ENCODE measurements at places on chromosomes 13 and 19. TPM values are rescaled to one million over a fixed set of nuclear protein-coding genes. Genes with fewer than 3 reads are reported as not detected.

FLT3LG gene
- polyA plus RNA-seq = 7.2 TPM

IL27RA gene
- polyA plus RNA-seq = 1.3 TPM

NAPA gene
- polyA plus RNA-seq = 110 TPM

PTPRH gene
- polyA plus RNA-seq = 0.10 TPM

YIPF2 gene
- polyA plus RNA-seq = 37.3 TPM

ING1 gene
- polyA plus RNA-seq = 8.3 TPM

FCAR gene
- polyA plus RNA-seq = not detected

HCN2 gene
- polyA plus RNA-seq = 1.4 TPM

SMAD9 gene
- 0.51 TPM for polyA plus RNA-seq

SIAH3 gene
- 0.02 TPM for polyA plus RNA-seq

HDGFL2 gene
- 23.3 TPM for polyA plus RNA-seq

MAB21L1 gene
- polyA plus RNA-seq = 0.13 TPM

PSG7 gene
- not detected for polyA plus RNA-seq

ZNF132 gene
- 0.89 TPM for polyA plus RNA-seq

MUC16 gene
- 0.04 TPM for polyA plus RNA-seq

UGGT2 gene
- polyA plus RNA-seq = 3.2 TPM

DACH1 gene
- polyA plus RNA-seq = 0.16 TPM

DYRK1B gene
- polyA plus RNA-seq = 13.0 TPM

TMEM86B gene
- polyA plus RNA-seq = 2.3 TPM

GNA15 gene
- polyA plus RNA-seq = 135 TPM

C19orf73 gene
- 5.4 TPM for polyA plus RNA-seq

FXYD1 gene
- polyA plus RNA-seq = 13.2 TPM

NCAN gene
- polyA plus RNA-seq = 0.01 TPM

ARL11 gene
- 2.0 TPM for polyA plus RNA-seq

ZNF524 gene
- 24.6 TPM for polyA plus RNA-seq

RNF17 gene
- not detected for polyA plus RNA-seq

ZNF441 gene
- polyA plus RNA-seq = 2.2 TPM

FOXA3 gene
- polyA plus RNA-seq = 0.10 TPM

ACER1 gene
- 7.4 TPM for polyA plus RNA-seq

COMP gene
- polyA plus RNA-seq = 4.0 TPM

UPF3A gene
- 32.1 TPM for polyA plus RNA-seq

ZNF534 gene
- 0.05 TPM for polyA plus RNA-seq

FLT3 gene
- polyA plus RNA-seq = 0.08 TPM

ZGLP1 gene
- polyA plus RNA-seq = 2.0 TPM

TMEM259 gene
- 238 TPM for polyA plus RNA-seq

PABPC3 gene
- polyA plus RNA-seq = 0.20 TPM

TLE2 gene
- polyA plus RNA-seq = 16.0 TPM

IZUMO2 gene
- not detected for polyA plus RNA-seq

CYP4F8 gene
- 0.10 TPM for polyA plus RNA-seq

FXYD7 gene
- 0.09 TPM for polyA plus RNA-seq

CYP4F22 gene
- polyA plus RNA-seq = 17.3 TPM

SLC10A2 gene
- not detected for polyA plus RNA-seq

C13orf46 gene
- 0.26 TPM for polyA plus RNA-seq

SIGLEC12 gene
- polyA plus RNA-seq = 0.02 TPM

CYP2A6 gene
- not detected for polyA plus RNA-seq

RGL3 gene
- 0.87 TPM for polyA plus RNA-seq

PRR19 gene
- 0.81 TPM for polyA plus RNA-seq

CHST8 gene
- 0.18 TPM for polyA plus RNA-seq

GIPR gene
- polyA plus RNA-seq = 0.62 TPM

SLC17A7 gene
- polyA plus RNA-seq = 0.29 TPM

ZNF723 gene
- not detected for polyA plus RNA-seq

CYP4F3 gene
- 11.6 TPM for polyA plus RNA-seq

SBNO2 gene
- polyA plus RNA-seq = 56.5 TPM

LGALS14 gene
- not detected for polyA plus RNA-seq

ACP7 gene
- polyA plus RNA-seq = 0.32 TPM

Data from esophagus (tissue), 2 donors.